ENCODE measurements at places on chromosomes 7 and 10.

GRCh38 chr7:40658729-40659128, 523.9 kb downstream of the SUGCT start:
- no peak for DNase-seq

GRCh38 chr10:99374526-99374925, 45.4 kb downstream of the CNNM1 start:
- no peak for DNase-seq

DNA sequence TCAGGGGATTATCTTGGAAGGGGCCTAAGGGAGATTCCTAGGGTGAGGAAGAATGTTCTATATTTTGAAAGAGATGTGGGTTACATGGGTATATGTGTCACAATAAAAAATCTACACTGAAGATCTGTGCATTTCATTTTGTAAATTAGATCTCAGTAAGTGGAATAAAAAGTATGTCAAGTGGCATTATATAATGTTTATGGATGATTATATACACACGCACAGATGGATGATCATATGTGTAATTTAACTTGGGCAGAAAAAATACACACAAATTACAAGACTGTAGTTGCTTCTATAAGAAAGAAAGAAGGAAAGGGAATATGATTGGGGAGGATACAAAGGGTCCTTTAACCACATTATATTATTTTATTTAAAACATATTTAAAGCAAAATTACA, 18.5 kb downstream of the ASZ1 start:
- no peak for DNase-seq

DNA sequence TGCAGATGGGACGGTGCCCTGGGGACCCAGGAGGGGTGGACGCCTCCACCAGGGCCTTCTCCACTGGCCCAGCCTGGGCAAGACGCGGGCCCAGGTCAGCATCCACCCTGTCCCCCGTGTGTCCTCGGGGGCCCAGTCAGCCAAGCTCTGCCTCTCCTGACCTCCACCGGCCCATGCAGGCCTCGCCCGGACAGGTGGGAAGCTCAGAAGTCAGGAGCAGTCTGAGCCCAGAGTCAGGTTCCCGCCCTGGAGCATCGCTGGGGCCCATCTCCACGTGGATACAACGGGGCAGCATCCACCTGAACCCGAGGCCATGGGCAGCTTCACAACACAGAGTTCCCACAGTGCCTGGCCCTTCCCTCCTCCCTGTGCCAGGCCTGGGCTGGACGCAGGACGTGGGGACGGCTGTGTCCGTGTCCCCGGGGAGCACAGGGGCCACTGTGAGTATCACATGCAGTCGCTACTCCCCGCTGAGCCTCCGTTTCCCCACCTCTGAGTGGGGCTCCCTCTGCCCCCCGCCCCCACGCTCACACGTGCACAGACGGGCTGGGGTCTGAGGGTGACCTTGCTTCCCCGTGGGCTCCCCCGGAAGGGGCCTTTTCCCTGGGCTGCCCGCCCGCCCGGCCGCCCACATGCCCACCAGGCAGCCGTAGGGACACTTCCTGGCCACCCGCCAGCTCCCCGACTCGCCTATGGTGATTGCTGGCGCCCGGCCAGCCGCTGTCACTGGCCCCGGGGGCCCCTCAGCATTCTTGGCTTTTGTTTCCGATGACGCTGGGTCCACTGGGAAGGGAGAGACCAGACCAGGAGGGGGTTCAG, 64.3 kb downstream of the PDGFA start:
- peak; percentile 94 for DNase-seq

DNA sequence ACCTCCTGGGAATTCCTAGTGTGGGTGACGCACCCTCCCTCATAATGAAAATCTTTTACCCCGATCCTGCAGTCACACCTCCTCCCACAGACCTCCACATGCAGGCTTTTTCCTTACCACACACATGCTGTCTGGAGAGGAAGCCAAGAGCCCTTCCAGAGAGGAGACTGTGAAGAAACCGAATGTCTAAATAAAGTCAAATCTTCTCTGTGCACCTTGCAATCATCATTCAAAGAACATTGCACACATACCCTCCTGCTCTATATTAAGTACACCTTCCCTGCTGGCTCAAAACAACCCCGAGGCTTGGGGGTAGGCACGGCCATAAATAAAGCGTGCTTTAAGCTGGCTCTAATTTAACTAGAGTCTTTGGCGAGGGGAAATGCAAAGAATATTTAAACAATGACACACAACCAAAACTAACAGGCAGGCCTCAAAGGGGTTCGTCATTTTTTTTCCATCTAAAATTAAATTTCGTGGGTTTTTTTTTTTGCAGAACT, 34.9 kb downstream of the CALML3 start:
- no peak for DNase-seq

DNA sequence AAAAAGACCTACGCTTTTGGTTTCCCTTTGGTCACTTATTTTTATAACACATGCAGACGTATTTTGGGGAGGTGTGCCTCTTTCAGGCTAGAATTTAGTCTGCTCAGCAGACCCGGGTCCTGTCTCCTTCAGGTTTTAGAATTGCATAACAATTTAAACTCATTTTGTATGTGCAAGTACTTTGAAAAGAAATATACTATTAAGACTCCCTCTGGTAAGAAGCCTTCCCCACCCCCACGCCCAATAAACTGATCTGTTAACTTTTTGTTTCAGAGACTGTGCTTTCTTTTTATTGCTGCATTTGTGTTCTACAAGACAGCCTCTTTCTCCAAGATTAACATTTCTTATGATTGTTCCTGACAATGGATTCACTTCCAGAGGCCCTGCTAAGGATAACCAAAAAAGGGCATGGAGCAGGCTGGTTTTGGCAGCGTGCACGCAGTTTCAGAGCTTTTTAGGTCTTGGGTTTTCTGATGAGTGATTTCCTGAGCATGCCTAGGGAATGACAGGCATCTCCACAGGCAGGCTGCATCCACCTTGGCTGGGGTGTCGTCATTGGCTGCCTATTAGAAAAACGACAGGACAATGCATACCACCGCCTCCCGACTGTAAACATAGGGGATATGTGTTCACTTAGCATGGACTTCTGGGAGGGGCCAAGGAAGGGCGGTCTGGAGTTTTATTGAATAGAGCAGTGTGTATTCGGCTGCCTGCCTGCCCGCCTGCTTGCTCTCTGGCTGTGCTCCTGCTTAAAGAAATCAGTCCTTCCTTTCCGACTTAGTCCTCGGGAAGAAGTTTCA, at the start of gene CALD1:
TSS of gene CALD1 (plus strand) at position 694 of the 800 bp plus-strand sequence. CDS start 88,100 bp downstream, outside the sequence.
- peak; percentile 92 for DNase-seq

GRCh38 chr7:845091-845490, 12.8 kb downstream of the SUN1 start:
- DNase-seq: no peak

- DNase-seq: no peak
Observed at GRCh38 chr7:148962440-148962822, 65.9 kb downstream of the PDIA4 start.

GRCh38 chr7:155588468-155588998, 42.2 kb upstream of the CNPY1 start:
- no peak for DNase-seq

DNA sequence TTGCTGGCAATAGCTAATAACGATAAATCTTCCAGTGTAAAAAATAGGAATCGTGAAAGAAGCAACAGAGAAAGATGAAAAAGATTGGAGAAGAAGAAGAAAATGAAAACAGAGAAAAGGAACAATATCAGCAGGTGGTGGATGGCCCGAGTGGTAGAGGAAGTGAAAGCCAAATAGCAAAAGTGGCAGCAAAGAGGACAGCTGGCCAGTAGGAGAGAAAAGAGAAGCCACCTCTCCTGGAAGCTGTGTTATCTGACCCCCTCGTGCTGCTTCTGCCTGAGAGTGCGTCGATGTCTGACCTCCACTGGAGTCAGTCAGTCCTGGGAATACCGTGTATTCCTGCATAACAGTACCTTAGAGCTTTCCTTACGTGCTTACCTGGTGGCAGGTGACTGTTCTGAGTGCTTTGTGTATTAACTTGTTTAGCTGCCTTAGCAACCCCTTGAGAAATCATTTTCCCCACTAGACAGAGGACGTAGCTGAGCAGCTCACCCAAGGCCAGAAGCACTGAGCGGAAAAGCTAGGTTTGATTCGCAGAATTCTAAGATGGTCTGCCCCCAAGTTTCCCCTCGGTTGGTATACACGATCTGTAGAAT, 88.3 kb downstream of the CHN2 start:
- DNase-seq: no peak

DNA sequence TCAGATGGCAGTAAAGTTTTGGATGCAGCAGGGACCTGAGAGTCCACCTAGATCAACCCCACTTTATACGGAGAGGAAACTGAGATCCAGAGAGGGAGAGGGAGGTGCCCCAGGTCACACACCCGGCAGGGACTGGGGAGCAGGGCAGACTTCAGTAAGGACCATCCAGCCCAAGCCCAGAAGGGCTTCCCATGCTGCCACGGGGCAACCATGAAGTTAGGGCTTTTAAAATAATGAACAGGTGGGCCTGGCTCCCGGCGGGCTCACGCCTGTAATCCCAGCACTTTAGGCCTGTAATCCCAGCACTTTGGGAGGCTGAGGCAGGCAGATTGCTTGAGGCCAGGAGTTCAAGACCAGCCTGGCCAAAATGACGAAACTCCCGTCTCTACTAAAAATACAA, 98.5 kb downstream of the HIP1 start:
- DNase-seq: no peak

- DNase-seq: no peak
Observed at GRCh38 chr10:79142064-79142491, 73.3 kb downstream of the ZMIZ1 start.

- no peak for DNase-seq
Observed at GRCh38 chr7:151366166-151366879, 24.7 kb downstream of the NUB1 start.

DNA sequence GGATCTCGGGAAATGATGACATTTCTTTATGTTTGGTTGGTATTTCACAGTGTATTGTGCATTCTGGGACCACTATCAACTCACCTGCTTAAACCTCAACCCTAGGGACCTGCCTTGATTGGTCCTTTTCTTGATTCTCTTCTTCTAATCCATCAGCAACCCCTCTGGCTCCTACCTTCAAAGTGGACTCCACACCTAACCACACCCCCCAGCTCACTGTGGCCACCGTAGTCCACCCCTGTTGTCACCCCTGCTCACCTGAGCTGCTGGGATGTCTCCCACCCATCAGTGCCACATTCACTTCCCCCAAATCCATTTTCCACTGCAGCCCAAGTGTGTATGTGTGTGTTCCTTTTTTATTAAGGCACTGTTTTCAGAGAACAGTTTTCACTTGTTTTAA, 145.0 kb downstream of the PLPP4 start:
- peak; percentile 54 for DNase-seq

GRCh38 chr7:42924223-42924838, 7.6 kb downstream of the PSMA2 start:
- no peak for DNase-seq

GRCh38 chr7:49855281-49855980, 82.0 kb downstream of the VWC2 start:
- DNase-seq: no peak

- DNase-seq: no peak
Observed at GRCh38 chr10:30671026-30671616, 41.6 kb upstream of the LYZL2 start.

GRCh38 chr10:37975401-37975991, 951 bp downstream of the ZNF25 start:
- DNase-seq: no peak

DNA sequence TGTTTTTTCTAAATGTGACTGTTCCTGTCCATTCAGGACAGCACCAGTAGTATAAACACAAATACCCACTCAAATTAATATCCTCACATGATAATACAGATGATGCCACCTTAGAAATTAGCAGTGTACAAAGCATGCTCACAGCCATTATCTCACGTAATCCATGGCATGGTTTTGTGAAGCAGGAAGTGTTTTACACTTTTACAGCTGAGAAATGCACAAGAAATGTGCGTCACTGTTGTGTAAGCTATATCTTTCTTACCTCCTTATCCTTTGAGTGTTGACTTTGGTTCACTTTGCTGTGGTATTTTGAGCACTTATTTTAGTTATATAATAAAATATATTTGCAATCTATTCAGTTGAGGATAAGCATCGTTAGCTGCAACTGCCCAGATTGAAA, 31.6 kb downstream of the NKX2-3 start:
- DNase-seq: no peak
